ENCODE measurements at places on chromosomes 6 and 20.

- DNase-seq, result no peak
Measured at GRCh38 chr20:36549942-36550789, 8.8 kb downstream of the MYL9 start.

GRCh38 chr20:17872959-17873358 lies 95.6 kb downstream of the SNX5 start:
- DNase-seq, result no peak

DNA sequence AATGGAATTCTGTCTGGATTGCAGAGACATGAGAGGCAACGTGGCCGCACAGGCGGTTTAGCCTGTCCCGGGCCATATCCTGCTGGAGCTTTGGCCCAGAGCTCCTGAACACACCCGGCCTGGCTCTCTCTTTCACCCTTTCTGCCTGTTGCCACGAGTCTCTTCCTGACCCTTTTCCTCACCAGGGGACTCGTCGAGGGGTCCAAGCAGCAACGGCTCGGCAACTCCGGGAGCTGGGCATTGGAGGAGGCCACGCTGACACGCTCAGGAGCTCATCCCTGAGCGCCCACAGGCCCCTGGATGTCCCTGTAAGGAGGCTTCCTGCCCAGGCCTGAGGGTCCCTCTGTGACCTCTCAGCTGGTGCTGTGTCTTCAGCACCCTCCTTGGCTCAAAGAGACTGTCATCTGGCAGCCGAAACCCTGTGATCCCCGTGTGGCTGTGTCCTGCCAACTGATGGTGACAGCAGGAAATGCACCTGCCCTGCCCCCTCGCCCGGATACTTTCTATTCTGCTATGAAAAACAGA lies 103.8 kb downstream of the RNASET2 start:
- no peak for DNase-seq

- no peak for DNase-seq
Measured at GRCh38 chr6:136077834-136078576, 172.1 kb downstream of the MTFR2 start.

DNA sequence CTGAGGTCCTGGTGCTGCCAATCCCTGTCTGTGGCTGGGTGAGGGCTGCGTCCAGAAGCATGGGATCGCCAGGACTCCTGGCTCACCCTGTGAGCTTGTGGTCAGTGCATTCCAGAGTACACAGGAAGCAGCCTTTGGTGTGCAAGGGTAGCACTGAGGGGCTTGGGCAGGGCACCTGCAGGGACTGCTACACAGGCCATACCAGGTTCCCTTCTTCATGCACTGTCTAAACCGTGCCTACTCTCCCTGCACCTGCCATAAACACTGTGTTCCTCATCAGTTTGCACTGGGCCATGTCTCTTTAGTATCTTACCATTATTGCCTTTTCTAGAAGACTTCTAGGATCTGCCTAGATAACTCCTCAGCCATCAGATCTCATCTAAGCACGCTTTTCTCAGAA lies 72.8 kb upstream of the NKX2-2 start:
- DNase-seq, result no peak

- no peak for DNase-seq
Measured at GRCh38 chr6:40559056-40559455, 28.1 kb downstream of the LRFN2 start.

DNA sequence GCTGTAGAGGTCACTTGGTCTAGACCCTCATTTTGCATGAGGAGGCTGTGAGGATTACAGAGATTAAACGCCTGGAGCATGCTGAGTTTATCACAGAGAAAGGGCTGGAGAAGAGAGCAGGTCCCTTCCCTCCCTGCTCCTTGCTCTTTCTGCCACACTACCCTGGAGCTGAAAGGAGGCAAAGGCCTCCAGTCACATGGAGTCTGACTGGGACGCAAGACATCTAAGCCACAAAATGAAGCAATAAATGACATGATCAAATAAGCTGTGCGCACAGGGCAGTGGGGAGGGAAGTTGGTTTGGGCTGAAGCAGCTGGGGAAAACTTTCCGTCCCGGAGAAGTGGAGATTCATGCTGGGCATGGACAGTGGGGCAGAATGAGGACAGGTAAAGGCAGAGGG lies 33.3 kb downstream of the ATXN1 start:
- DNase-seq, result no peak

- no peak for DNase-seq
Measured at GRCh38 chr6:125041740-125042459, 79.7 kb downstream of the RNF217 start.

DNA sequence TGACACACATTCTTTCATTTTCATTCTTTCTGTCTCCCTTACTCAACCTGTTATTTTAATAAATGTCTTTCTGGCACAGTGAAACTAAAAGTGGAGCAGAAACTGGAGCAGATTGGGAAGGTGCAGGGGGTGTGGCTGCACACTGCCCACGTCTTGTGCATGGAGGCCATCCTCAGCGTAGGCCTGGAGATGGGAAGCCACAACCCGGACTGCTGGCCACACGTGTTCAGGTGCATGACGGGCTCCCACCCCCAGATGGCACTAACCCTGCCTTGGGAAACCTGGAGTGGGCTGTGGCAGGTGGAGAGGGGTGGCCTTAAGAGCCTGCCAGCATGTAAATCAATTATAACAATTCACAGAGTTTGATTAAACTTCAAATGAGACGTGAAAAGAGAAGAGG lies 71.4 kb upstream of the PBOV1 start:
- DNase-seq, result no peak

DNA sequence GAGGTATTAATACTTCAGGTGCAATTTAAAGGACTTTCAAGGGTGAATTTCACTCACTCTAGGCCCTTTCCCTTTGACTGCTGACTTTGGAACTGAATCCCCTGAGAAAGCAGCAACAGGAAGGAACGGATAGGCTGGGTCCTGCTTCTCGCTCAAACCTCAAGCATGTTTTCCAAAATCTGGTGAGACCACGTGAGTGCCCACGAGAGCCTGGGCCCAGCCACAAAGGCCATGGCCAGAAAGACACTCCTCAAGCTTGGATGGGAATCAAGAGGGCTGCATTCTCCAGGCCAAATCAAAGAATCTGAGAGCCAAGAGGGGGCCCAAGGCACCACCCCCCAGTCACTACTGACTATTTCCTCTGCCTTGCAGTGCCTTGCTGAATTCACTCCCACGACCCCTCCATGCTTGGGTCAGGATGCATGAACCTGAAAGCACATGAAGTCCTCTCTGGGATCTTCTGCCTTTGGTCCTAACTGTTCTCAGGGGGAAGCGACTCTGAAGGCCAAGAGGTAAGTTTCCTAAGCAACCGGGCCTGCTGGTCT lies 146.1 kb downstream of the NFATC2 start:
- DNase-seq, result no peak

GRCh38 chr6:18261877-18262276 lies 2.5 kb downstream of the DEK start:
- no peak for DNase-seq

- no peak for DNase-seq
Measured at GRCh38 chr6:74091136-74091793, 395.3 kb downstream of the CD109 start.

GRCh38 chr20:19895761-19896160 lies 121.4 kb upstream of the NAA20 start:
- no peak for DNase-seq

- DNase-seq, result no peak
Measured at GRCh38 chr6:90544081-90544480, 42.8 kb downstream of the MAP3K7 start.

DNA sequence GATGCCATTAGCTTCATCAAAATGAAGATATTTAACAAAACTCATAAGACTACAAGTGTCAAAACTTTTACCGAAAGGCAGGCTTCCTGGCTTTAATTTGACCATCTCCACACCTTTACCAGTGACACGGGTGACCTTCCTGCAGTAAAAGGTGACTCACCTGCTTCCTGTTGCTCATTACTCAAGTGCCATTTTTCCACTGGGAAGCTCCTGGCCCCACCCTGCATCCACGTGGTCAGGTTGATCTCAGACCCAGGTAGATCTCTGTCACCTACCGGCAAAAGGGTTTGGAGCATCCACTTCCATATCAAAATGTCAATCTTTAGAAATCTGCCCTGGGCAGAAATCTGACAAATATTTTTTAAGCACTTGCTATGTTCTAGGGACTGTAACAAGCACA lies 31.9 kb upstream of the CDH4 start:
- DNase-seq, result no peak

DNA sequence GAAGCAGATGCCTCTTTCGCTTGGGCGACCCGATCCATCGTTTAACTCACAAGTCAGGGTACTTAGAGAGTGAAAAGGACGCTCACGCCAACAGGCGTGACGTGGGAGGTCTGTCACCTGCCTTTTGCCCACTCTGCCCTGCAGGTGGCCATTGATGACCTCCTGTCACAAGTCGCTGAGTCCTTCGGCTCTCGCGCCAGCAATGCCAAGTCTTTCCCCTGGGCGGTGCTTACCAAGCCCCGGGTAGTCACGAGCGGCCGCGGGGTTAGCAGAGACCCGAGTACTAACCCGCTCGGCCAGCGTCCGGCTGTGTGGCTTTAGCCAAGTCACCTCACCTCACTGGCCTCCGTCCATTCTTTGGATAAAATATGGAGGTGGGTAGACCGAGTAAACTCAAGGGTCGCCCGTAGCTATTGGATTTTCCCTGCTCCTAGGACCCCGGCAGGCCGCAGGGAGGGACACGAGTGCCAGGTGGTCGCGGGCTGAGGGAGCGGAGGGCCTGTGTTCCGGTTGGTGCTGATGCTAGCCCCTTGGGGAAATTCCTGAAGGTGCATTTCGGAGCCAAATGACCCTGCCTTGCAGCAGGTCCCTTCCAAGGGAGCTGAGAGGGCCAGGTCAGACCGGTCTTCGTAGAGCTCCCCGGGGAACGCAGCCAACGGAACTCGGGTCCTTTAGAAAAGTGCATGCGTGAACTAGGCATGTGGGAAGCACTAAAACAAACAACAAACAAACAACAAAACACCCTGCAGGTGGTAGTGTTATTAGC lies 668 bp downstream of the PKIB start:
- DNase-seq, result no peak

DNA sequence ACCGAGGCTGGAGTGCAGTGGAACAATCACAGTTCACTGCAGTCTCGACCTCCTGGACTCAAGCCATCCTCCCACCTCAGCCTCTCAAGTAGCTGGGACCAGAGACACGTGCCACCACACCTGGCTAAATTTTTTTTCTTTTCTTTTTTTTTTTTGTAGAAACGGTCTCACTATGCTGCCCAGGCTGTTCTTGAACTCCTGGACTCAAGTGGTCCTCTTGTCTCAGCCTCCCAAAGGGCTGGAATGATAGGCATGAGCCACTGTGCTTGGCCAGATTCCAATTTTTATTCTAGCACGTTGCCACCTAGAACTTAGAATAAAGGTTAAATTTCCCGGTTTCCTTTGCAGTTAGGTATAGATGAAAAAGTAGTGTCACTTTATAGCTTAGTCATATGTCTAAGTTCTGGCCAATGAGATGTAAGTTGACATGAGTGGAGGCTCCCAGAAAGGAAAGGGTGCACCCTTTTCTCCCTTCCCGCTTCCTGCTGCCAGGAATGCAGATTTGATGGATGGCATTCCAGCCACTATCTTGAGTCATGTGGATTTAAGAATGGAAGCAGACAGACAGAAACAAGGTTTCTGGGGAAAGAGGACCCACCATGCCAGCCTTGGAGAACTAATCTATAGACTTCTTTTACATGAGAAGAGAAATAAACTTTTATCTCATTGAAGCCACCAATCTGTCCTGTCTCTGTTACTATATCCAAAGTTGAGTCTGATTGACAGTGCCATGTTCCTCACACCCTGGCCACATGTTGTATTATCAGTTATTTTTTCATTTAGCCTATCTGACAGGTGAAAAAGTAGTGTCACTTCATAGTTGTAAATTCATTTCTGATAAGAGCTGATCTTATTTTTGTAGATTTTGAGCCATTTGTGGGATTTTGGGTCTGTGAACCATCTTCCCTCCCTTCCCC lies 60.6 kb upstream of the NCOA3 start:
- no peak for DNase-seq

- no peak for DNase-seq
Measured at GRCh38 chr6:35713006-35713767, 23.6 kb upstream of the ARMC12 start.

- no peak for DNase-seq
Measured at GRCh38 chr6:8191629-8192028, 89.3 kb upstream of the EEF1E1 start.

All from cortex of kidney (tissue), 1 donor.